Left lung (tissue), 14 donors: ENCODE measurements at places on chromosomes 3 and 15. TPM values are rescaled to one million over a fixed set of nuclear protein-coding genes. Genes with fewer than 3 reads are reported as not detected.

FGD5 gene
- total RNA-seq = 25.4 TPM

DOCK3 gene
- 1.4 TPM for total RNA-seq

PSMD6 gene
- total RNA-seq = 48.8 TPM

ZDHHC23 gene
- 11.2 TPM for total RNA-seq

CLEC3B gene
- 102 TPM for total RNA-seq

FEZF2 gene
- total RNA-seq = not detected

GRCh38 chr3:124522082-124522625 lies 208.1 kb upstream of the UMPS start:
- DNase-seq = no peak
- H3K4me3 ChIP-seq = no peak overlapping the region
- H3K4me1 ChIP-seq = no peaks in the 10 kb centered on the region
- no peaks in the 10 kb centered on the region for H3K27me3 ChIP-seq
- no peaks in the 10 kb centered on the region for H3K36me3 ChIP-seq

DNA sequence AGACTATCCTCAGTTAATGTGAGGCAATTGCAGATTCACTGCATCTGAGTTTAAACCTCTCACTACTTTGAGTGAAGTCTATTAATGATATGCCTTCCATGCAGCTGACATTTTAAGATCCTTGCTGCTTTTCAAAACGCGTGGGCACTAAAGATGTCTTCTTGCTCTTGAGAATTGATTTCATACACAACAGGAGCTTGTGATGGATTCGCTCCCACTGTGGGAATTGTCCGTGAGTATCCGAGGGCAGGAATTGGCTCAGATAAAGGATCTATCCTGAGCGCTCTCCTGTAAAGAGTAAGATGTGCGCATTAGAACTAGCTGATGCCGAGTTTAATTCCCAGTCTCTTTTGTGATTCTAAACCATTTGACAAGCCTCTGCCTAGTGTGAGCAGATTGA lies 167.9 kb downstream of the ROBO2 start:
- H3K27me3 ChIP-seq = no peaks in the 10 kb centered on the region
- no peak for DNase-seq
- H3K4me3 ChIP-seq = no peak overlapping the region
- H3K4me1 ChIP-seq = no peaks in the 10 kb centered on the region
- no peak overlapping the region for H3K27ac ChIP-seq

DNA sequence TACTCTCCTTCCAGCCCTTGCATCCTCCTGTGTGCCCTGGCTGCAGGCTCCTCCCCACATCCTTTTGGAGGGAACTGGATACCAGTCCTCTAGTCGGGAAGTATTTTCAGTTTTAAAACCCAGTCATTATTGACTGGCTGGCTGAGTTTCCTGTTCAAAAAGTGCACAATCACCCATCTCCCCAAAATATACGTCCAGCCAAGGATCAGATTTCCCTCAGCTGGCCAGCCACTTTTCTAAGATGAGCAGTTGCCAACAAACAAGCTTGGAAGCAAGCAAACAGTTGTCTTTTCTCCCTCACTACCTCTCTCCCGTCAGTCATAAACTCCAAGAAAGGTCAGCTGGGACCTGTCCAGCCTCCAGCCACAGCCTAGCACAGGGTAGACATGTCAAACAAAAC lies 147.7 kb upstream of the GALNT15 start:
- peak; percentile 13 for DNase-seq
- H3K4me1 ChIP-seq = no peaks in the 10 kb centered on the region
- H3K4me3 ChIP-seq = no peak overlapping the region

DNA sequence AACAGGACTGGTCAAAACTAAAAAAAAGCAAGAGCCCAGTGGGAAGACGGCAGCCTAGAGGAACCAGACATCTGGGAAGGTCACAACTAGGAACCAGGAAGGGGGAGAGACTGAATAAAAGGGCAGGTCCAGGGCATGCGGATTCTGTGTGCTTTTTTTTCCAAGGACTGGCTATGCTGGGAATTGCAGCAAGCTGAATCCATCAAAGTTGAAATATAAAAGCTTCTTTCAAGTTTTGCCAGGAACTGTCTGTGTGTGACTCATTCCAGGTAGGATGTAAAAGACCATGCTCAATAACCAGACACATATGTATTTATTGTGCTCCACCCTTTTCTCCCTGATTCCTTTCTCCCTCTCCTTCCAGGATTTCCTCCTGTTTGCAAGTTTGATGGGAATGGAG lies 47.9 kb upstream of the CCDC80 start:
- no peak for DNase-seq
- H3K36me3 ChIP-seq = no peaks in the 10 kb centered on the region
- H3K4me3 ChIP-seq = no peak overlapping the region
